ENCODE measurements at places on chromosomes 3 and 15.

DNA sequence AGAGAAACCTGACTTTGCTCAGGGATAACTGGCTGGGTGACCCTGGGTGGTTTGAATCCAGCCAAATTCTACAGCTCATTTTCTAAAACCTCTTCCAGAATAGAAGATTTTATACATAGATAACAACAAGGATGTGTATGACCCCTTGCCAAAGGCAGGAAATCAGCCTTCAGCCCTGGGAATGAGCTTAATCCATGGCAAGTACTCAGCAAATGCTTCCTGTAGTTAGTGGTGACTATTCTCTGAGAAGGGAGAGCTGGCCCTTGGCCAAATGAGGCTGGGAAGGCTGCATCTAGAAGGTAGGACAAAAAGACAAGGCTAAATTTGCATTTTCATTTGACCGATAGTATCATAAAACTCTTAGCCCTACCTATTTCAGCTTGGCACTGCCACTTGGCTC lies 4.6 kb upstream of the HACD3 start:
- DNase-seq = no peak

GRCh38 chr15:73353734-73354133 lies 15.0 kb downstream of the HCN4 start:
- DNase-seq = no peak

DNA sequence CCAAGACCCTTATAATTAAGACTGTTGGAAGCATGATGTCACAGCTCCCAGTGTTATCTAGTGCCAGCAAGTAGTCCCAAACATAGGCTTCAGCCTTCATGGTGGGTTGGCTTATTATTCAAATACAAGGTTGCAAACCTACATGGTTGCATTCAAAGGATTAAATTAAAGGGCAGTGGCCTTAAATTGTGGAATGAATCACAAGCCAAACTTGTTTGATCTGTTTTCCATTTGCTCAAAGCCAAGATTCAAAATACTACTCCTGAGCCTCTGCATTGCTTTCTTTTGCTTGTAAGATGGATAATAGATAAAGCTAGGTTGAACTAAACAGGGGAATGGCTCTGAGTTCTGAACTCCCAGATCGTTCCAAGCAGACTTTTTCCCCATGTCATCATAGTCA lies 52.4 kb upstream of the GNB4 start:
- no peak for DNase-seq

- no peak for DNase-seq
Observed at GRCh38 chr15:88006146-88006545, 250.4 kb downstream of the NTRK3 start.

- no peak for DNase-seq
Observed at GRCh38 chr3:114634635-114635034, 340.8 kb downstream of the TIGIT start.

DNA sequence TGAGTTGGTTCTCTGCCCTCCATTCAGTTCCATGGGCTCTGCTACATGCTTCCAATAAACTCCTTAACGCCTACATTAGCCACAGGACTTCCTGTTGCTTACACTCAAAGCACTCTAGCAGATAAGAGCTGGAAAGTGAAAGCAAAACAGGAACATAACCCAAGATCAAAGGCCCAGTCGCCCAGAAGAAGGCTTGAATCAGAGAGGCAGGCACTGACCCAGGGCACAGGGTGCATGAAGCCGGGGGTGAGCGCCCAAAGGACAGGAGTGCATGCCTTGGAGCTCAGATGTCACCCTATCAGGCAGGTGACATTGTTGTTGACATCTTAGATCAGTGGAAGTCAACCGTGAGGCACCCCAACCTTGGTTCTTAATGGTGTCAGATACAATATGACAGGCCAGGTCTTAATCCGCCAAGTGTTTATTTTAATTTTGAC lies 235.1 kb downstream of the UACA start:
- peak; percentile 36 for DNase-seq

DNA sequence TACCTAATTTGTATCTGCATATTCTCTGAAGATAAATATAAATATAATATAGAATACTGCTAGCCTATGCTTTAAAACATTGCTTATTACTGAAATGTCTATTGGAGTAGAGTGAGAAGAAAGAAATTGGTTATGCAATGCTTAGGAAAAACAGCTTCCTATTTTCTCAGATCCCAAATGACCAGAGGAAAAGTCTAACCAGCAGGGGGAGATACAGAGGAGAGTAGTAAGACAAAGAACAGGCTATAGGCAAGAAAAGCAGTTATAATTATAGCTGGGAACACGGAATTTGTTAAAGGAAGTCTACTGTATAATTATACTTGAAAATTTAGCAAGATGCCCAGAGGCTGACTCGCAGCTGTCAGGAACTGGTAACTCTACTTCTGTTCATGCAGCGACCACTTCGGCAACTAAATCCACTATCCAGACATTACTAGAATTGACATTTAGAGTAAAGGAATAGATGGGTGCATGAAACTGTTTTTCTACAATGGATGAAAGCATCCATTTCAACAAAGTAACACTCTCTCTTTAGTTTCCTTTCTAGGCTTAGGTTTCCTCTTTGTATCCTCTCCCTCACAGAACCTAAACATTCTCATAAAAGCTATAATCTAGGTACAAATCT lies 97.2 kb downstream of the TBC1D5 start:
- DNase-seq = no peak
